ENCODE measurements at places on chromosomes 12 and 14.

- no peak for DNase-seq
Observed at GRCh38 chr12:111448846-111449790, 43.4 kb downstream of the SH2B3 start.

- no peak for DNase-seq
Observed at GRCh38 chr12:47742253-47742825, 16.3 kb downstream of the RAPGEF3 start.

DNA sequence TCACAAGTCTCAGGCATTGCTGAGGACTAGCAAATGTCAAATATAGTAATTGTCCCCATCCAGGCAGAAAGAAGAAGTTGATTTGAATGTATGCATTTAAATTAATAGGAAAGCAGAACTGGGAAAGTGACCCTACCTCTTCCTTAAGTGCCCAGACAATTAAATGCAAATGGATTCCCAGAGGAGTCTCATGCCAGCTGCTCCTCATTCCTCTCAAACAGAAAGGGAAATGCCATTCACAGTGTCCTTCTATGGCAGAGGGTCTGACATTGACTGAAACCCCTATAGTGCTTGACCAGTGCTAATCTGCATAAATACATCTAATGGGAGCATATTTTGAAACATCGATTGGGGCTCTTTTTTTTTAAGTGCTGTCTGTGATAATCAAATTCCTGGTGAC lies 292.4 kb upstream of the SEL1L start:
- DNase-seq = no peak

- no peak for DNase-seq
Observed at GRCh38 chr14:99254328-99255009, 17.5 kb downstream of the BCL11B start.

- DNase-seq = no peak
Observed at GRCh38 chr14:37796703-37797416, 201.4 kb downstream of the TTC6 start.

DNA sequence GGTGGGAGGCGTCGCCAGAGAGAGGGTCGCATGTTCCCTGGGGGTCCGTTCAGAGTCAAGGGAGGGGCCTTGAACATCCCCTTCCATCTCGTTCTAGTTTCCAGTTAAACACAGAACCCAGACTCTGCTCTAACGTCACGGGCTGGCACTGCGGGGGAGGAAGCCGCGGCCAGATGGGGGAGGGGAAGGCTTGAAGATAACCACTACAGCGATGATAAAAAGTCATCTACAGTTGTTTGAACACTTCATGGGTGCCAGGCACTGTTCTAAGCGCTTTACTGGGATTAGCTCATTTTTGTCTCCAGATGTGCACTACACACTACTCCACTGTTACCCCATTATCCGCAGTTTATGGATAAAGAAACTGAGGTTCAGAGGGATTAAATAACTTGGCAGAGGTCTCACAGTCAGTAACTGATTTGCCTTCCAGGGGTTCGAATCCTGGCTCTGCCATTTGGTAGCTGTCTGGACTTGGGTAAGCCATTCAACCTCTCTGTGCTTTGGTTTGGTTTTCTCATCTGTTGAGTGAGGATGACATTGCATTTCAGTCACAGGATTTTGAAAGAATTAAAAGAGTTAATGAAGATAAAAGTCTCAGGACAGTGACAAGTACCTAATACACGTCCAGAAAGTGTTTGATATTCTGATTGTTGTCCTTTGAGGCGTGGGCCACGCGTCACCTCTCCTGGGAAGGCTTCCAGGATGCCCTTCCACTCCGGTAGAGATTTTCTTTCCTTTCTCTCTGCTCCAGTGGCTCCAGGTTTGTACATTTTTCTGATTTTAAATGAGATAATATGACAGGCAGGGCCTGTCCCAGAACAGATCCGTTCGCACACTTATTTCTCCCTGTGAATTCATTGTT lies 798 bp upstream of the RASAL1 start:
- peak; percentile 29 for DNase-seq

- DNase-seq = no peak
Observed at GRCh38 chr12:64666054-64666914, 56.0 kb downstream of the RASSF3 start.

DNA sequence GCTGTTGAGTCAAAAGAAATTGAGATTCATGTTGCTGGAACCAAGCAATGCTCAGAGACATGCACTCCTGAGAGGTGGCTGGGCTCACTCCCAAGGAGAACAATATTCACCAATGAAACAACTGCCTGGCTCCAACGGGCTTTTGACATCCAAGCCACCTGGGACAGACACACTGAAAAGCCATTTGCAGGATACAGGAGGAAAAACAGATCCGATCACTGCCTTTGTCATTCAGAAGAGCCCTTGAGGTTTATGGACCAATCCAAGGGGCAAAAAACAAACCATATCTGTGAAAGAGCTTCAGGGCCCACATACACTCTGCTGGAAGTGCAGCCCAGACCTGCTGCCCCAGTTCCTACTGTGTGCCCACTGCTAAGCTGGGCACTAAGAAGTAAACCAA lies 277.5 kb downstream of the NUAK1 start:
- peak; percentile 91 for DNase-seq

DNA sequence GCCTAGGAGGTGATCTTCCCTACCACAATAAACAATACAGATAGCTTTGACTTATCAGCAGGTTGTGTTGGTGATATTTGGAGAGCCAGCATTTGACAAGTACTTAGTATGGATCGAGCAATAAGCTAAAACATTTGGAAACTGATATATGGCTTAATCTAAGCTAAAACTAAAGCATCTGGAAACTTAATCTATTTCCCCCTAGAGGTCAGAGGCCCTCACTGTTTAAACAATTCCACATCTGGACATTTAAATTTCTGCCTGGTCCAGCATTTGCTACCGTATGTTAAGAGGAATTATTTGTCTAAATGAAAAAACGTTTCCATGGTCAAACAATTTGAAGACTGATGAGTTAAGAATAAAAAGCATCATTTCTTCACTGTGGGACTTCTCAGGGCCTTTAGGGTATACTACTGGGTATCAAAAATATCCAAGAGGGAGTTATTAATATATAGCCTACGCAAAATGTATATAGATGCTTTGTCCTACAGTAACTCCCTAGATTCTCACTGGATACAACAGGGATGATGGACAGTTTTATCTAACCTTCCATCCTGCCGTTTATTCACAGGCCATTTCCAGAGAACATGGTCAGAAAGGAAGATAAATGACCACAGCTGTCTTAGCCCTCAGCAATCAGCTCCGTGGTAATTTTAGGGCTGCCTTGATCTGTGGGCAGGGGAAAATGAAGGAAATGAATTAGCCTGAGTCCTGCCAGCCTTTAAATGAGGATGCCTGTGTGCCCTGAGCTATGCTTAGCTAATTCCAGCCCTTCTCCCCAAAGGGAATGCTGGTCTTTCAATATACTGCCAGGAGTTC lies 135.4 kb upstream of the NUDT4 start:
- no peak for DNase-seq

GRCh38 chr12:115294453-115295133 lies 610.6 kb upstream of the TBX3 start:
- DNase-seq = no peak

- no peak for DNase-seq
Observed at GRCh38 chr12:79648881-79649280, 41.9 kb downstream of the PAWR start.

DNA sequence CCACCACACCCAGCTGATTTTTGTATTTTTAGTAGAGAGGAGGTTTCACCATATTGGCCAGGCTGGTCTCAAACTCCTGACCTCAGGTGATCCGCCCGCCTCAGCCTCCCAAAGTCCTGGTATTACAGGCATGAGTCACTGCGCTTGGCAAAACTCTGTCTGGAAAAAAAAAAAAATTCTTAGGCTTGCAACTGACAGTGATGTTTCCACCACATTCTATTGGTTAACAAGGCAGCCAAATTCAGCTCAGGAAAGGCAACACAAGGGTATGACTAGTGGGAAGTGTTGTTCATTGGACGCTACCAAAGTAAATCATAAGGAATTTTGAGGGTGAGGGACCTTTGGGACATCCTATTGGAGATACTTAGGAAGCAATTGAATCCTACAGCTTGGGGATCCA lies 2.9 kb upstream of the SBNO1 start:
- no peak for DNase-seq

DNA sequence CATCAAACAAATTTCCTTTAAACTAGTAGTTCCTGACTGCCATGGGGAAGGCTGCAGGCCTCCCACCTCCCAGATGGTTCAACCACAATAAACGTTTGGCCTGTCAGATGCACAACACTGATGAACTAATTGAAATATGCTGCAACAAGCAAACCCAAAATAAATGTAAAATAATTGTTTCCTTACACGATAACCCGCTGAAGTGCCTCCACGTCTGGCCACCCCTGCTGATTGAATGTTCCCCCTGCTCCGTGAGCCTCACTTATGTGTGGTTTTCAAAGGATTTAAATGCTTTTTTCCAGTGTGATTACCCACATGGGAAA lies 8.4 kb downstream of the PITPNM2 start:
- DNase-seq = no peak

- no peak for DNase-seq
Observed at GRCh38 chr12:124452576-124453331, 114.7 kb downstream of the NCOR2 start.

GRCh38 chr12:21523148-21523547 lies 2.9 kb upstream of the SPX start:
- no peak for DNase-seq

- DNase-seq = peak; percentile 78
Observed at GRCh38 chr12:13044002-13044905, at the start of gene FAM234B. Gene FAM234B (plus strand): TSS chr12:13044381. CDS start chr12:13044404, 23 bp downstream.

DNA sequence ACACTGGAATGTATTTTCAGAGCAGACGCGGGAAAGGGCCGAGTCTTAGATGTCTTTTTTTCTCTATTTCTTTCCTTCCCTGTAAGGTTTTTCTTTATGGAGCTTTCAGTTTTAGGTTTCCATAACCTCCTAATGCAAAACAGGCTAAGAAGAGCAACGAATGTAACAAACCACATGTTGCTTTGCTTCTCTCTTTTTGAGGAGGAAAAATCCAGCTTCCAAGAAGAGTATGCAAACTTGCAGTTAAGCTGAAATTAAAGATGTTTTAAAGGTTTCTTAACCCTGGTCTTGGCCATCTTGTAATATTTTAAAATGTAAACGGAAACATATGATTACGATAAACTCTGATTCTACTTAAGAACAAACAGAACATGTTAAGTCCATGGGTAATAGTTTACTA lies 86.9 kb downstream of the PRICKLE1 start:
- no peak for DNase-seq

GRCh38 chr12:98344046-98344930 lies 171.1 kb upstream of the TMPO start:
- no peak for DNase-seq

- DNase-seq = no peak
Observed at GRCh38 chr12:110739488-110739887, 3.2 kb downstream of the PPP1CC start.

- DNase-seq = no peak
Observed at GRCh38 chr12:48072266-48072665, 33.6 kb downstream of the SENP1 start.

DNA sequence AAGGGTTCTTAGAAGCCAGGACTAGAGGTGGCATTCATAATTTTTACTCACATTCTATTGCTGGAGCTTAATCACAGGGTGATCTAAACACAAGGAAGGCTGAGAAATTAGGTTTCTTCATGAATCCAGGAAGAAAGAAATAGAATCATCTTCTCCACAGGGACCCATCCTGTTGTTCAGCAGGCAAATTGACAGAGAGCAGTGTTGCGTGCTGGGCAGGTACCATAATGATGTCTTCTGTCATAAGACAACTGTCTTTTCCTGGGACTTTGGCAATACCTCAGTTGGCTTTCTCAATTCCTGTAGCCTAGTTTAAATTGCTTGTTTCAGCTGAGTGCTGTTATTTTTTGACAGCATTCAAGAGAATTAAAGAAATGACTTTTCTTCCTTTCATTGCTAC lies 468.0 kb upstream of the SYT1 start:
- DNase-seq = no peak

GRCh38 chr14:67857778-67858350 lies 38.3 kb downstream of the RAD51B start:
- no peak for DNase-seq

DNA sequence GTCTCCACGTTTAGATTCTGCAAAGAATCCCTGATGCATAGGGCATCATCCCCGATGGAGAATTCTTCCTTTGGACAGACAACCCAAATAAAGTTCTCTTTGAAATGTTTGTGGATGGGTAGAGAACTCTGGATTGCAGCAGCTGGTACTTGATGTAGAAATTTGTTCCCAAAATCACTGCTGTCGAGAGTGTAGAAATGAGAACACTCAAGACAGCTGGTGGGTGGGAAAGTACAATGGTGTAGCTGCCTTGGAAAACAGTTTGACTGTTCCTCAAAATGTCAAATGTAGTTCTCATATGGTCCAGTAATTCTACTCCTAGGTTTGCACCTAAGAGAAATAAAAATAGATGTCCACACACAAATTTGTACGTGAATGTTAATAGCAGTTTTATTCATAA lies 671.5 kb upstream of the TMEM132C start:
- DNase-seq = no peak

GRCh38 chr12:129231491-129231890 lies 378.2 kb downstream of the GLT1D1 start:
- DNase-seq = no peak

DNA sequence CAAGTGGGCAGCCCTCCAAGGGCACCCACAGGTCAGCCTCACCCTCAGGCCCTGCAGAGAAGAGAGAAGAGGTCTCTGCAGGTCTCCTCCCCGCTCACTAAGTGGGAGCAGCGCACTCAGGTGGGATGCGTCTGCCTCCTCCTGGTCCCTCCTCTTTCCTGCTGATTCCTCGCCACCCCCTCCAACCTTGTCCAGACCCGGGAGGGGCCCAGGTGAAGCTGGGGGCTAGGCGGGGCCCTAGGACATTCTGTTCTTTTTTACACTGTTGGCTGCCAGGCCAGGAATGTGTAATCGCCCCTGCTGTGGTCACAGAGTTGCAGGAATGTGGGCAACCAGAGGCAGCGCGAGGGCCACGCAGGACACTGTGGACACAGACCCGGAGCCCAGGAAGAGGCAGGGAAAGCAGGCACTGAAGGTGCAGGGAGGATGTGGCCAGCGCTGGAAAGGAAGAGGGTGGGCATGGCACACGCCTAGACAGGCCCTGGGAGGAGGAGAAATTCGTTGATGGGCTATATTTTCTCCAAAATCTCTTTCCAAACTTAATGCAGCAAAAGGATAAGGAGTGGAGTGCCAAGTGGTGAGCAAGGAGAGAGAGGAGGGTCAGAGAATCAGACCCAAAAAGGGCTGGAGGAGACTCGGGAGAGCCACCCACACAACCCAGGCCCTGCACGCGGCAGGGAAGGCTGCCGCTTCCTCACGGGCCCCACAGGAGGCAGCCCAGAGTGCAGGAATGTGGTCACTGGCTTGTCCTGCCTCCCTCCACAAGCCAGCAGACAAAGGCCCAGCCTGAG lies 911 bp upstream of the SCNN1A start:
- no peak for DNase-seq

- DNase-seq = no peak
Observed at GRCh38 chr14:76583174-76583573, 178.1 kb upstream of the VASH1 start.

DNA sequence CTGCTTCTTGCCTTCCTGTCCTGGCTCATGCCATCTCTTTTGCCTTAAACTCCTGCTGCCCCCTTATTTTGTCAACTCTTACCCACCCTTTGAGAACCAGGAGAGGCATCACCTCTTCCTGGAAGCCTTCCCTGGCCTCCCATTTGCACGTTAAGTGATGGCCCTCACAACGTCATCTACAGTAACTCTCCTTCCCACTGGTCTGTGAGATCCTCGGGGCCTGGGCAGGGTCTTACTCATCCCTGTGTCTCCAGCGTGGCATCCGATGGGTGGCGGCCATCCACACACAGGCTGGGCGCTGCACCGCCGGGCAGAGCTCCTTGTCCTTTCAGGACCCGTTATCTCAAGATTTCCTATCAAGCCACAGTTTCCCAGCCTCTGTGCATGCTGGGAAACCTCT lies 16.8 kb upstream of the CACNA2D4 start:
- DNase-seq = no peak

- no peak for DNase-seq
Observed at GRCh38 chr14:96893966-96894622, 96.9 kb downstream of the VRK1 start.

All from NCI-H345 (cell line).